Bone marrow (tissue), 2 donors: ENCODE measurements at places on chromosomes 16 and 17.

DNA sequence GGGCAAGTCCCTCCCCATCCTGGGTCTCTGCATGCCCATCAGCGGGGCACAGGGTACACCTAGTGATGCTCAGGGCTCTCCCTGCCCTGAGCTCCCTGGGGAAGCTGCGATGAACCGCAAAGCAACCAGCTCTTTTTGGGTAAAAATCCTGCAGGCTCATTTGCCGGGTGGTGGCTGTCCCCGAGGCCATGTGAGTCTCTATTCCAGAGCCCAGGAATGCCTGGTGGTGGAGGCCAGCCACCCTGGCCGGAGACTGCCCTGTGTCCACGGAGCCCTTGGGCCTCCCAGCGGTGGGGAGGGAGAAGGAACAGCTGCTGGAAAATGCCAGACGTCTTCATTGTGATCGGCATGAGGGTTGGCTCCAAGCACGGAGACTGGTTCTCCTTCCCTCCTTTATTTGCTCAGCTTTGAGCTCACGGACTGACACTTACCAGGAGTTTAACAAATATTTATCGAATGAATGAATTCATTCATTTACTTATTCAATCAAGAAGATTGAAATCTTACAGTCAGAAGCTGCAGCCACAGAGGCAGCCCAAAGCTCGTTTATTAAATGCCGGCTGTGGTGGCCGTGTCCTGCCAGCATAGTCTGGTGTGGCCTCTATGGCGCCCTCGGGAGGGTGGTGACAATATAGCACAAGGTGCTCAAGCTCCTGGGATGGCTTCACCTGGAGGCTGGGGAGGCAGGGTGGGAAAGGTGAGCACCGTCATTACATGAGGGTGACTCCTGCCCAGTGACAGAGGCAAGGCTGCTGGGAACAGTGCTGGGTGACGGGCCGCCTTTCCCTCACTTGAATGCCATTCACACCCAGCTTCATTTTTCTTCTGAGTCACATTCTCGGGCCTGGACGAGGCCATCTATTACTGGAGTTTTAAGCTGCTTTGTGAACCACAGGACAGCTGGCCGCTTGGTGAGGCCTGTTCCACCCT, 31.1 kb upstream of the JPH3 start:
- DNase-seq, result no peak

GRCh38 chr17:44672479-44673093, 16.3 kb downstream of the MEIOC start:
- DNase-seq, result peak; percentile 15

DNA sequence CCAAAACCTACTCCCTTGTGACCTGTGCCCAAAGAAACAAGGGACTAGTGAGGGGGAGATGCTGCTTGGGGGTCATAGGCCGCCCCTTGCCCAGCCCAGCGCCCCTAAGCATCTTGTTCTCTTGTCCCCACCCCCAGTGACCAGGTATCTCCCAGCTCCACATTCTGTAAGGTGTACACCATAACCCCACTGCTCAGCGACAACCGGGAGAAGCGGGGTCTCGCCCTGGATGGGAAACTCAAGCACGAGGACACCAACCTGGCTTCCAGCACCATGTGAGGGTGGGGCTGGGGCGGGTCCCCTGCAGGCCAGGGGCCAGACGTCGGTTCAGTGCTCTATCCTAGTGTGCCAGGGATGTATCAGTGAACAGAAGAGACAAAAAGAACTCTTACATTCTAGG, 8.7 kb downstream of the ARRB2 start:
- no peak for DNase-seq

DNA sequence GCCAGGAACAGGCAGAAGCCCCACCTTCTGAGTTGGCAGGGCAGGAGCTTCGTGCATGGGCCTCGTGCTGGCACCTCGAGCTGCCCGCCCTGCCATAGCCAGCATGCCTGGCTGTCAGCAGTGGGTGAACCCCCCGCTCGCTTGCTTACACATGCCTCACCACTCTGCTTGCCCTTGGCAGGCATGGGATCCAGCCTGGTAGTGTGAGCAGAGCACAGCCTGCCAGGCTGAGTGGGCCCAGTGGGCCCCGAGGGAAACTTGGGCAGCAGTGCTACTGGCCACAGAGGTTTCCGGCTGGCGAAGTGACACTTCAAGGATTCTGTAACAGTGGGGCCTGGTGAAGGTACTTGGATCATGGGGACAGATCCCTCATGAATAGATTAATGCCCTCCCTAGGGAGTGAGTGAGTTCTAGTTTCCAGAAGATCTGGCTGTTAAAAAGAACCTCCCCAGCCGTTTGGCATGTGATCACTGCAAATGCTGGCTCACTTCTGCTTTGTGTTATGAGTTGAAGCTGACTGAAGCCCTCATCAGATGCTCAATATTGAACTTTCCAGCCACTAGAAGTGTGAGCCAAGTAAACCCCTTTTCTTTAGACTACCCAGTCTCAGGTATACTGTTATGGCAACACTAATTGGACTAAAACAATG, 114.7 kb downstream of the BCAS3 start:
- DNase-seq, result no peak

- DNase-seq, result no peak
Observed at GRCh38 chr17:44915862-44916780, 821 bp upstream of the GFAP start.

DNA sequence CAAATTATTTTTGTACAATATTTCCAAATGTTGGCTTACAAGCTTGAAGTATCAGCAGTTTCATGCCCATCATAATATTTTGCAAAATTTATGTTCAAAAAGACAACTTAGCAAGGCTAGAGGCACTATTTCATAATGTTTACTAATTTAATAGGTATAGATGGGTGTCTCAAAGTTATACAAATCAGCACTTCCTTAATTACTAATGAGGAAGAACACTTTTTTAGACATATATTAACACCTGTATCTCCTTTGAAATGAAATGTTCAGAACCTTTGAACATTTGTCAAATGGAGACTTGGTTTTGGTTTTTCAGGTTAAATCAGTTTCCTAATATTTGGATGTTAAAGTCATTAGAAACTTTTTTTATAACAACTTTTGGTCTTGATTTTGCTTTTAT, 2.2 kb downstream of the TAT start:
- no peak for DNase-seq

DNA sequence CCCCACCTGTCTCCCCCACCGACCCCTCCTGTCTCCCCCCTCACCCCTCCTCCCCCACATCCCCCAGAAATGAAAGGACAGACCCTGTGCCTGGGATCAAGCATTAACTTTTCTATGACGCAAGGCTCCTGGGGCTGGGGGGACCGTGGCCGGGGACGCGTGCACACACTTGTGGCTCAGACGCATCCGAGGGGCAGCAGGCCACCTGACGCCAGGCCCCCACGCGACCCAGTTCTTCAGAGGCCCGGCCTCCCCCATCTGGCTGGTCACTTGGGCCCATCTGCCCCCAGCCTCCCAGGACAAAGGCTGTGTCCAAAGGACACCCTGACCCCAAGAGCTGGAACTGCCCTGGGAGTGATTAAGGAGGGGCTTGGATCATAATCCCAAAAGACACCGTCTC, 14.0 kb upstream of the PVALEF start:
- DNase-seq, result no peak

GRCh38 chr16:77696149-77696548, 26.2 kb upstream of the NUDT7 start:
- DNase-seq, result no peak

DNA sequence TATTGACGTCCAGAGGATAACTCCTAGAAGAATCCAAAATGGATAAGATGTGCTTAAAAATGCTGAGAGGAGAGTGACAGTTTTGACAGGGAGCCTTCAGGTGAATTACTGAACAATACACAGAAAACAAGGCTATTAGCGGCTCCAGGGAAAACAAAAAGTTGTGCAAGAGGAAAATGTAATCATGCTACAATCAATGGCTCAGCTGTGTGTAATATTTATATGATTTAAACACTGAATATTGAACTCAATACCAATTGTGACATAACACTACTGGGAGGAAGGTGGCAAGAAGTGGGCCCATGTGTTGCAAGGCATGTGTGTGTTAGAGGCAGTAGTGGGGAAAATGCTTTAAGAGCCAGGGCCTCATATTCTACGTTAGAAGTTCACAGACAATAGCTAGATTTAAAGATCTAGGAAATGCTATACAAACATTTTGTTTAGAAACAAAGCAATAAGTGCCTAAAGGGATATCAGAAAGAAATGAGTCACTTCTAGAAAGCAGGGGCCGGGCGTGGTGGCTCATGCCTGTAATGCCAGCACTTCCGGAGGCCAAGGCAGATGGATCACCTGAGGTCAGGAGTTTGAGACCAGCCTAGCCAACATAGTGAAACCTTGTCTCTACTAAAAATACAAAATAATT, 253.2 kb upstream of the IRX5 start:
- no peak for DNase-seq

- no peak for DNase-seq
Observed at GRCh38 chr16:76866994-76867393, 324.0 kb upstream of the MON1B start.

GRCh38 chr16:19926449-19927390, 42.1 kb upstream of the GPRC5B start:
- DNase-seq, result no peak

GRCh38 chr17:4389079-4389478, 22.6 kb upstream of the UBE2G1 start:
- DNase-seq, result no peak

DNA sequence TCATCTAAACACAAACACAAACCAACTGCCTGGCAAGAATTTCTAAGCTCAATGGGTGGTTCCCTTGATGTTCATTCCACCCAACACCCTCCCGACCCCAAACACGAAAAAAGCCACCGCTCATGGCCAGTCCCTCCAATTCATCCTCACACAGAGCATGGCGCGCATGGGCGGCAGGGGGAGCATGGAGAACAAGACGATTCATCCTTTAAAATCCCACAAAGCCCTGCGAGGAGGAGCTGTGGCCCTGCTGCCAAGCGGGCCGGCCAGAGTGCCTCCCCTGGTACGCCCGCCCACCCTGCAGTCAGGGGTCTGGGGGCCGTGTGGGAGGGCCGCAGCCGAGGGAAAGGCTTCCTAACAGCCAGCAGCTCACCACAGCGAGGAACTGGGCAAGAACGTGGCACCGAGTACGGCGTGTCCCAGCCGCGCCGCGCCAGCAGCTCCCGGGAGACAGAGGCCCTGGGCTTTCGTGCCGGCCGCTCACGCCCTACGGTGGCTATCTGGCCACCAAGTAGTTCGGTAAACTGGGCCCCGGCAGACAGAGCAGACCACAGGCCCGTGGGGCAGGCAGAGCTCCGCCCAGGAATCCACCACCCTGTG, 60.9 kb downstream of the KLHDC4 start:
- DNase-seq, result no peak

DNA sequence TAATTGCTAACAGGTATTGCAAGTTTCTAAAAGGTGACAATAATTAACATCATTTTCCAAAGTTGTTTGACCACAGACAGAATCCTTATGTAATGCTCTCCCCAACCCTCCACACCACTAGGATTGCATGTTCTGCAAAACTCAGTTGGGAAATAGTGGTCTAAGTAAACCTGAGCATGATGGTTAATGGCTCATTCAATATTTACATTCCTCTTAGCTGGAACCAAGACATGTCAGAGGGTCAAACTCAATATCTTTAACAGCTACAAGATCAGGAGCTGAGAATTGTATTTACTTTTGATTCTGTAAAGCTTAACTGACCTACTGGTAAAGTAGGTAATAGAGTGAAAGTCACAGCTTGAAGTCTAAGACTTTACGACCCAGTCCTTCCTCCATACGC, 10.2 kb downstream of the MFSD6L start:
- no peak for DNase-seq

DNA sequence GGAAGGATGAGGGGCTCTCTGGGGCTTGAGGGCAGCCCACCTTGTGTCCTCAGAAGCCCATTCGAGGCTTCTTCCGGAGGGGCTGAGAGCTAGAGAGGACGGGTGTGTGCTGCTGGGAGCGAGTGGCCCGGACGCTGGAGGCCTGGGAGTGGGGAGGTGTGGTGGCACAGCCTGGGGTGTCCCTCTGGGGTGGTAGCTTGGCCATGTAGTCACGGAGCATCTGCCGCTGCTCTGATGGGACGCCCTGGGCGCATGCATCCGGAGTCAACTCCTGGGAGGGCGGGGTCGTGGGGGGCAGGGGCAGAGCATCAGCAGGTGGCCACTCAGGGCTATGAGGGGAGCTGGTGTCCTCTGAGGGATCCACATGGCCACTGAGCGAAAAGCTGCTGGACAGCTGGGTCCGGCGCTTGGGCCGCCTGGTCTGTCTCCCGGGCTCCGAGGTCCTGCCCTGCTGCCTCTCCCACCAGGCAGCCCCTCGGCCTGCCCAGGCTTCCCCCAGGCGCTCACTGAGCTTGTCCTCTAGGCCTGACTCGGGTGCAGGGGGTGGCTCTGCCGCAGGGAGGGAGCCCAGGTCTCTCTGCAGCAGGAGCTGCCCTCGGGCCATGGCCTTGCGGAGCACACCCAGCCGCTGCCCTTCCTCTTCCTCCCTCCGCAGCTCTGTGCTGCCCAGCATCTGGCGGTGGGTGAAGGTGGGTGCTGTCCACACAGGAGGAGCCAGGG, 7.8 kb downstream of the TAF1C start:
- DNase-seq, result no peak

GRCh38 chr17:78767806-78768205, 14.3 kb downstream of the CYTH1 start:
- no peak for DNase-seq

DNA sequence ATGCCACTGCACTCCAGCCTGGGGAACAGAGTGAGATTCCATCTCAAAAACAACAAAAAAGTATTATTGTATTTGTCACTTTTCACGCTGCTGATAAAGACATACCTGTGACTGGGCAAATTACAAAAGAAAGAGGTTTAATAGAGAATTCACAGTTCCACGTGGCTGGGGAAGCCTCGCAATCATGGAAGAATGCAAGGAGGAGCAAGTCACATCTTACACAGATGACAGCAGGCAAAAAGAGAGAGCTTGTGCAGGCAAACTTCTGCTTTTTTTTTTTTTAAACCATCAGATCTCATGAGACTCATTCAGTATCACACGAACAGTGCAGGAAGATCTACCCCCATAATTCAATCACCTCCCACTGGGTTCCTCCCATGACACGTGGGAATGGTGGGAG, 41.5 kb upstream of the ETV4 start:
- DNase-seq, result no peak

- no peak for DNase-seq
Observed at GRCh38 chr16:85678821-85679220, 9.9 kb downstream of the GINS2 start.

DNA sequence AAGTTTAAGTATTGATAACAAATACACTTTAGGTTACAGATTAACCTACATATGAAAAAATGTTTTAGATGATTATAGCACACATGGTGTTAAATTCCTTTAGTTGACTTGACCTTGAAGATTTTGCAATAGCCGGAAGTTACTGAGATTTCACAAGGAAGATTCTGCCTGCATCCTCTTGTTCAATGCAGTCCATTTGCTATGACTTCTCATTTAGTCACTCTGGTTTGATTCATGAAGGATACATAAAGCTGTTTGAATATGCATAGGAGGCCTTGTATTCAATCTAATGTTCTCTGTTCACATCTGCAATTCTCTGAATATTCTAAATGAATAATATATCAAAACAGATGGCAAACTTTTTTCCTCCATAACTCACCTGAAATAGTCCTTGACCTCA, 870.2 kb upstream of the GOT2 start:
- DNase-seq, result no peak
